ENCODE measurements at places on chromosomes 4 and X. TPM values are rescaled to one million over a fixed set of nuclear protein-coding genes. Genes with fewer than 3 reads are reported as not detected.

- DNase-seq: no peak
Observed at GRCh38 chrX:9665113-9665512, 100.5 kb downstream of the GPR143 start.

DNA sequence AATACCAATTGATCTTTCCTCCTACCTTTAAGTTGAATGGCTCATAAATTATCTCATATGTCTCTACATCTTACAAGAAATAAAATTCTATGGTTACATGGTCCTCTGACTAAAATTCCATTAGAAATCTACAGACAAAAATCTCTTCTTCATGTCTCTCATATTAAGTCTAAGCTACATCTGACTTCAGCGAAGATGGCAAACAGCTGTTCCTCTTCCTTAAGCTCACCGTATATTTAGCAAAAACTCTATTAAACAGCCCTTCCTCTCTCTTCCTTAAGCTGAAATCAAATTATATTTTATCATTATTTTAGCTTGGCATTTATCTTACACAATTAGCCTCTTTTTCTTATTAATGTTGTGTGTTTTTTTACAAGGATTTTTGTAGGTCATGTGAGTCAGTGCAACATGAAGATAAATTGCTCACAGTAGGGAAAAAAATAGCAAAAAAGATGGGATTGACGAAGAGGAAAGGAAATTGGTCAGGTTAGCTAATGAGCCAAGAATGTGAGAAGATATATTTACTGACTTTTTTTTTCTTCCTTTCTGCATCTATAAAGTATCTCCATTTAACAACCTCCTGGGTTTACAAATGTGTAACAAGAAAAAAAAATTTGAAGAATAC, 2412.8 kb downstream of the ARAP2 start:
- DNase-seq: no peak

GRCh38 chrX:75649829-75650228, 127.0 kb upstream of the ZDHHC15 start:
- no peak for DNase-seq

- DNase-seq: no peak
Observed at GRCh38 chr4:8906668-8906970, 35.0 kb upstream of the HMX1 start.

DNA sequence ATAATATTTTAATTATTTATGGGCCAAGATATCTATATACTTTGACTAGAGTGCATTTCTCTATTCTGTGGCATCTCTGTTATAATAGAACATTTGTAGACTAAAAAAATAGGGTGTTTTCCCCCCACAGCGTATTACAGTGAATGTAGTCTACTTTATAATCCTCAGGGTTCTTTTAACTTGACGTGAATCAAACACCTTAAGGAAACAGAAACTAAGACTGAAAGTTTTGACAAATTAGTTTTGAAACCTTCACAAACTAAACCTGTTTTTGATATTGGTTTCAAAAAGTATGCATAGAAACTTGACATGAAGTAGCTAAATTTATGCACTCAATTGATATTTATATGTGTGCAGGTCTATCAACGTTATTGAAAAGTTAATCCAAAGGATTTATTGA, 1963.1 kb upstream of the TENM3 start:
- DNase-seq: no peak

GRCh38 chr4:47631161-47631560, 146.1 kb downstream of the ATP10D start:
- no peak for DNase-seq

DNA sequence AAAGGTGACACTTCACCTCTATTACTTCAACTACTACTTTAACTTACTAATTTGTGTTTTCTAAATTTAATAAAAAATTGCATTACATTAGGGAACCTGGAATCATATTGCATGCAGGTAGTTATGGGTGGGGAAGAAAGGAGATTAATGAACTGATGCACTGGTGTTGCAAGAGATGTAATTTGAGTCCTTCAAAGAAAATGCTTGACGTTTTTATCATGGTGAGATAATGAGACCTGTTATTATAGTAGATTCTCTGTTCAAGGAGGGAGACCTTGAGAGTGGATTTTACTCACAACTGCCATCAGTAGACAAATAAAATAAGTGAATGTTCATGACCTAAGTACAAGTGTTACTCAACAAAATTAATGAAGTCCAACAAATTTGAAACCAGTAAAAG, 26.4 kb upstream of the MED14 start:
- DNase-seq: no peak

DNA sequence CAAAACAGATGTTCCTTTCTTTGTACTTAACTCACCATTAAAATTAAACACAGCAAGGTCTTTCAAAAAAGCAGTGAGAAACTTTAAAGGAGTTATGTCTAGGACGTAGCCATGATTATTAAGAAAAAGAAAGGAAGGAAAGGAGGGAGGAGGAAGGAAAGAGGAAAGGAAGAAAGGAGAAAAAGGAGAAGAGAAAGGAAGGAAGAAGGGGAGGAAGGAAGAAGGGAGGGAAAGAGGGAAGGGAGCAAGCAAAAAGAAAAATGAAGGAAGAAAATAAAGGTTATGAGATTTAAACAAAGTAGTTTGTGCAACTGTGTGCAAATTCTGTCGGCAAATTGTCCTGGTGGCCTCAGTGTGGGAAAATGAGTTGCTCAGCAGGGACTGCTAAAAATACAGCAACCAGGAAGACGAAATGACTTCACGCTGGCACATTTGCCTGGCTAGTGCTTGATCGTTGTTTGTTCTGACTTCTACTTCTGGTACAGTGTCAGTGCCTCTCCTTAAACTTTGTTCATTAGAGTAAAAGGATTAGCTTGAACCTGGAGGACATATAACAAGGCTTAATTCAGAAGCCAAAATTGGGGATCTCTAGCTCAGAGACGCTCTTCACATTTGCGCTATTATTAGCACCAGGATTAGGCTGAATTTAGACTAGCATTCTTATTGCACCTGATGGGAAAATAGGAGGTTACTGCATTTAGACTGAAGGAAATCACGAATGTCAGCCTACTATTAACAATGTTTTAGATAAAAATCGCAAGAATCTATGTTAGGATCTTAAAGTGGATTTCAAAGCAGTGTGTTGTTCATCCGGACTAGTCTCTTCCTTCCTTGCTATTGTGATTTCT, 81.2 kb downstream of the DCK start:
- DNase-seq: no peak

DNA sequence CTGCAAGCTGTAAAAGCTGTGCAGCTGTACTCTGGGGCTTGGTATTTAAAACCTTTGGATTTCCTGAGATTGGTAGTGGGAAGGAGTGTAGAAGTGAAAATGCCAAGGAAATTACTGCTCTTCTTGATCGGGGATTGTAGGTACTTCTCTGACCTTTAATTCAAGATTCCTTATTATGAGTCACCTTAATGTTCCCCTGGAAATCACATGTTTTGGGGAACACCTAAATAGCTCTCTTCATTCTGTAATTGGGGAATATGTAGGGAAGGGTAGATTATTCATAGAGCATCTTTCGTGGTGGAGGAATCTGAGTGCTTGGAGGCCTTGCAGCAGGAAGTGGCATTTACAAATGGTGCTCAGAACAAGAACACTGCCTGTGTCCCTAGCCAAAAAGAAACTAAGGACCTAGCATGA, 137.8 kb downstream of the UCHL1 start:
- no peak for DNase-seq

GRCh38 chr4:72505314-72505744, 63.7 kb downstream of the ADAMTS3 start:
- peak; percentile 37 for DNase-seq

- no peak for DNase-seq
Observed at GRCh38 chr4:147777456-147778091, 45.7 kb downstream of the ARHGAP10 start.

DNA sequence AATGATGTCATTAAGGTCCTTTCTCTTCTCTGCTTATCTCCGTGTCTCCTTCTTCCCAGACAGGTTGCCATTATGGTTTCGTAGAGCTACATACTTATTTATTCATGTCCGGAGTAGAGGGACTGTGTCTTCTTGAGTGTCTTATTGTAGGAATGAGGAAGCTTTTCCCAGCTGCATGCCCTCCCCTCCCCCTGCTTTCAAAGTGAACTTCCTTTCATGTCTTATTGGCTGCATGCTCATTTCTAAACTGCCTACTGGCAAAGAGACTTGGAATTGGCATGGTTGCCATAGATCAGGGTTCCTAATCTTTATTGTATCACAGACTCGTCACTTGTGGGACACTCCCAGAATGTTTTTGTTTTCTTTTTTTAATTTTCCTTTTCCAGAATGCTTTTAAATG, 15.4 kb downstream of the VAMP7 start:
- no peak for DNase-seq

DNA sequence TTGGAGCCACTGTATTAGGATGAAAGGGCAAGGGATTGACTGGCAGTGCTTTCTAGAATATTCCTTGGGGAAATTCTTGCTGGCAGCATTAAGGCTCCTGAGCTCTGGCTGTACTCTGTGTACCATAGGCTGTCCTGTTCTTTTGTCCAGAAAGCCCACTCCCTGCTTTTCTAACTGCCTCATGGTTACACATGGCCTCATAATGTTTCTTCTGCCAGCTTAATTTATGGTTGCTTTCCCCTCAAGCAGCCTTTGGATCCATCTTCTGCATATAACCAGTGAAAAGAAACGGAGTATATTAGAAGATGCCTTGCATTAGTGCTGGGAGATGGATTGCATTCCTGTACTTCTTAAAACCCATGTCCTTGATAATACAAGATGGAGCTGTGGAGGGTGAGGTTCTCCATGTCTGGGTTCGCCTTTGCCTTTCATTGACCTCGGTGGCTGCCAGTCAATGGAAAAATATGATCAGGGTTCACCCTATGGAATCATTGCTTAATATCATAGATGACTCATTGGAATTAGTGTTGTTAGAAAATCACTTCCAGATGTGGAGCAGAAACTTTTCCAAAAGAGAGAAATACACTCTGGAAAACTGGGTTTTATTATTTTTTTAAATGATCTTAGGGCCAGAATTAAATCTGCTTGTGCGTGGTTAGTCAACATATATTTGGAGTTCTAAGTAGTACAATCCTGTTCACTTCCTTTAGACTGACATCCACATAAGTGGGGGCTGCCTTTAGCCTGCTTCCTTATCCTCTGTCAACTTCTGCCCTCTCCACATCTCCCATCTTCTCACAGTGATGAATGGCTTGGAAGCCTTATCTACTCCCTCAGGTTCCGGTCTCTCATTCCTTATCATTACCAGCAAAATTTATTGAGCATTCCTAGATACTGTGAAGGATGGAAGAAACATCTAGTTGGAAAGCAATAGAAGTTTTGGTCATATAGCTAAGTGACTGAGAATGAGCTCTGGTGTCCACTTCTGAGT, 24.9 kb downstream of the DOCK11 start:
- no peak for DNase-seq

- no peak for DNase-seq
Observed at GRCh38 chrX:13427441-13428052, 107.7 kb upstream of the ATXN3L start.

- DNase-seq: peak; percentile 72
Observed at GRCh38 chrX:11665168-11666111, at the start of gene ARHGAP6. Gene ARHGAP6, minus strand, starts transcription at chrX:11665920. Its CDS starts 1,092 bp downstream, at chrX:11664828.

- no peak for DNase-seq
Observed at GRCh38 chr4:143713955-143714625, 13.6 kb upstream of the FREM3 start.

DNA sequence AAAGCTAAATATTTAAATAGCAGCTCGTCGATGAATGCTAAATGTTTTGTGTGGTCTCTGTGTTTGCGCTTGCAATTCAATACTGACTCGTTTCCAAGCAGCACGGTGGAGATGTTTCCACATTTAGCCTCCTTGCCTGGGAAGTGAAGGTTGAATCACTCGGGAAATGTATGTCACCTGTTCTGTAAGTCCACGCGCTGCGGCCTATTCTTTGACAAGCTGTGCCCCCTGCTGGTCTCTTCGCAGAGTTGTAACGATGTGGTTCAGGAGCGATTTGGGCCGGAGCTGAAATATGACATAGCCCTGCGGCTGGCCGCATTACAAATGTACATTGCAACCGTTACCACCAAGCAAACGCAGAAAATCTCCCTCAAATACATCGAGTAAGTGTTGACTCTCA, 89.6 kb upstream of the PRPS2 start:
- peak; percentile 60 for DNase-seq

- DNase-seq: no peak
Observed at GRCh38 chrX:141439651-141440050, 144.9 kb downstream of the SPANXA1 start.

DNA sequence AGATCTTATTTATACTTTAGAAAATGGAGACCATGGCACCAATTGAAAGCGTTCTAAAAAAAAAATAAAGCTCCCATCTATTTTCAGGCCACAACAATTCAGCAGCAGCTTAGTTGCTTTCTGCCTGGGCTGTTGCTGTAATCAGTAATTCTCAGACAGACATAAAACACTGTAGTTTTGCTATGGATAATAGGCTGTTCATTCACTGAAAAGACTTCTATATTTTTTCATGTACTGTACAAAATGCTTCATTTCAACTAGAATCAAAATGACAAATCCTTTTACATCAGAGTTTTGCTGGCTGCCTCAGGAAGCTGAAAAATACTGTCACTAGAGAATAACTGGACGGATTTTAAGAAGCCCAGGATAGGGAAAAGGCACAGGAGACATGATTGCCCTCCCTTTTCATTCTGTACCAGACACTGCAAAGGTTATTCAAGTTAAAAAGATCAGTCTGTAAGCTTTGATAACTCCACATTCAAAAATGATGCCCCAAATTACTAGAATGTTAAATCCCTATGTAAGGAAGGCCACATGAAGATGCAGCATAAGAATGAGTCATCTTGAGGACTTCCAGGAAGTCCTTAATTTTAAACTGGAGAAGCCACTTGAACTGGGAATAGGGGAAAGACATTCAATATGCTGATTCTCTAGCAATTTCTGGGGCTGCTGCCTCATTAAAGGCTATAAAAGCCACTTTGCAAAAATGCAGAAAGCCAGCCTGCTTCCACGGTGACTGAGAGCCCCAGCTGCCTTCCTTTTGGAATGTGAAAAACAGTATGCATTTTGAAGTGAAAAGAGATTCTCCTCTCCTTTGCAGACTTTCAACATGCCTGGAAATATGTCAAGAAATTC, 403.2 kb upstream of the RASGEF1B start:
- no peak for DNase-seq

DNA sequence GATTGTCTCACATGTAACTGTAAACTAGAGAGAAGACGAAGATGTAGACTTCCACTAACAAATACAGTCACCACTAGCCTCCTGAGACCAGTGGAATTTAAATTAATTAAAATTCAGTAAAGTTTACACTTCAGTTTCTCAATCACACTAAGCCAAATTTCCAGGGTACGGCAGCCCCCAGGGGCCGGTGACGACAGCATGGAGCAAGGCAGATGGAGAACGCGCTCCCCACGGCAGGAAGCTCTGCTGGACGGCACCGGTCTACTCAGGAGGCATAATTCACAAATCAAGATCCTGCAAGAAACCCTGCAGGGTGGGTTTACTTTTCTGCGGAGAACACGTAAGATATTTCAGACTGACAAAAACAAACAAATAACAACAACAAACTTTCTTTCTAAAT, 80.7 kb downstream of the FAT1 start:
- DNase-seq: no peak

GRCh38 chr4:28001698-28002097, 1141.1 kb downstream of the STIM2 start:
- no peak for DNase-seq

Gene BMPR1B
- 4.1 TPM for total RNA-seq

Gene SULT1B1
- 4.7 TPM for total RNA-seq

Gene PRPS2
- total RNA-seq: 36.1 TPM

Gene NIPAL1
- 6.9 TPM for total RNA-seq

Gene FAAH2
- total RNA-seq: 17.0 TPM

Gene NXF2B
- total RNA-seq: 0.25 TPM

Gene MAMLD1
- total RNA-seq: 6.5 TPM

Gene UGT2B11
- total RNA-seq: not detected

Gene GLRA3
- not detected for total RNA-seq

Gene AMOT
- total RNA-seq: 35.1 TPM

Gene IBSP
- total RNA-seq: not detected

Gene CT55
- not detected for total RNA-seq

Gene GAGE12E
- not detected for total RNA-seq
